Cardiac muscle cell (in vitro differentiated cells and primary cell): ENCODE measurements at places on chromosomes 2 and 18. TPM values are rescaled to one million over a fixed set of nuclear protein-coding genes. Genes with fewer than 3 reads are reported as not detected.

Gene LINC00305
- total RNA-seq, result 0.21 TPM in 1 of 2 replicates, not detected in the other

Gene DNER
- total RNA-seq, result 0.04 TPM in 1 of 2 replicates, not detected in the other

Gene EPAS1
- 4.8 and 7.3 TPM in 2 replicates for total RNA-seq

Gene SP100
- total RNA-seq, result not detected in 2 replicates

Gene MRPL44
- total RNA-seq, result 31.5 and 38.4 TPM in 2 replicates

Gene NT5C1B
- not detected in 2 replicates for total RNA-seq

Gene TMEM37
- total RNA-seq, result 1.5 and 4.3 TPM in 2 replicates

Gene SERPINB11
- total RNA-seq, result not detected in 2 replicates

Gene PECR
- 6.4 and 12.8 TPM in 2 replicates for total RNA-seq

Gene AQP12B
- total RNA-seq, result not detected in 2 replicates

Gene BMPR2
- total RNA-seq, result 15.0 and 24.9 TPM in 2 replicates

Gene KCNK3
- total RNA-seq, result 2.9 and 6.2 TPM in 2 replicates

Gene GLI2
- total RNA-seq, result 9.5 and 13.8 TPM in 2 replicates

Gene STAT4
- 0.32 and 0.45 TPM in 2 replicates for total RNA-seq

Gene NGEF
- total RNA-seq, result 2.1 and 2.9 TPM in 2 replicates

Gene NYAP2
- not detected in 2 replicates for total RNA-seq

Gene SKOR2
- total RNA-seq, result not detected in 2 replicates

Gene CSRNP3
- 10.8 and 13.8 TPM in 2 replicates for total RNA-seq

Gene PLGLB2
- total RNA-seq, result 0.92 TPM in 1 of 2 replicates, not detected in the other

Gene AGXT
- total RNA-seq, result 0.06 and 0.67 TPM in 2 replicates

Gene FAP
- total RNA-seq, result not detected in 2 replicates

Gene CPLX4
- total RNA-seq, result not detected in 2 replicates

Gene CHRND
- total RNA-seq, result 0.09 TPM in 1 of 2 replicates, not detected in the other

Gene CRYGD
- total RNA-seq, result not detected in 2 replicates

Gene HES6
- total RNA-seq, result 8.8 and 11.9 TPM in 2 replicates

Gene RNF125
- 1.7 and 2.2 TPM in 2 replicates for total RNA-seq

Gene KLHL14
- total RNA-seq, result 69.8 and 88.0 TPM in 2 replicates
